ENCODE measurements at places on chromosomes 11 and 22.
A peak's percentile ranks its signal among the peaks of the same experiment; 100 is the strongest.

- no peak for DNase-seq
Measured at GRCh38 chr11:6670202-6670830, 12.8 kb downstream of the MRPL17 start.

- DNase-seq, result no peak
Measured at GRCh38 chr11:101442936-101443521, 140.8 kb downstream of the TRPC6 start.

DNA sequence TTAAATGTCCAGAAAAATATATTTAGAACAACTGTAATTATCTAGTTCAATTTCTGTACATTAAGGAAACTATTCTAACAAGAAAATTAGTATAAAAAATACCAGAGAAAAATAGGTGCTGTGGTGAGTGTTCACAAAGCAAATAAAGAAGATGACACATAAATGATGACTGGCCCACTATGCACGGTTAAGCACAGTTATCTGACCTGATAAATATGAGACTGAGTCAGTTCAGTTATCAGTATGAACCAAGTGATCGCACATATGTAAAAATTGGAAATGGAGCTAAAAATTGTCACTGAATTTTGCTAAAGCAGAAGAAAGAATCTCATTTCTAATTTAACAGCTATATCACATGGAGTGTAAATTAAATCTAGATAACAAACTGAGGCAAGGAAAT, 18.8 kb upstream of the MAML2 start:
- no peak for DNase-seq

- no peak for DNase-seq
Measured at GRCh38 chr11:67372321-67372992, 941 bp downstream of the CLCF1 start.

GRCh38 chr11:44313761-44314489, 4.0 kb upstream of the ALX4 start:
- no peak for DNase-seq

GRCh38 chr22:46448333-46448732, 89.1 kb downstream of the CELSR1 start:
- no peak for DNase-seq

DNA sequence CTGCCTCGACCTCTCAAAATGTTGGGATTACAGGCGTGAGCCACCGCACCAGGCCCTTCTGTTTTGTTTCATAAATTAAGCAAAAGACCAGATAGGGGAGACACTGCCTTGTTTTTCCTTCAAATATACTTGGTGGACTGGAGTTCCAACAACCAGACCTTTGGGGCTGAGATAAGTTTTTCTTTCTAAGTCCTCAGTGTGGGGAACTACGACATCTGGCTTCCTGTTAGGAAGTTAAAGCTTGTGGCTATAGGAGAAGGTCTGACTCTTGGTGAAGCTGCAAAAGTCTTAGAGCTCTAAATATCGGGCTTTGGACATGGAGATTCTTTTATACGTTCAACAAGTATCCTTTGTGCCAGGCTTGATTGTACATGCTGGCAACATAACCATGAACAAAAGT, 64.1 kb upstream of the EED start:
- no peak for DNase-seq

- DNase-seq, result no peak
Measured at GRCh38 chr11:3840870-3841425, at the start of gene RHOG. RHOG (minus strand) TSS chr11:3840959; CDS start chr11:3828138, 12,821 bp downstream.

DNA sequence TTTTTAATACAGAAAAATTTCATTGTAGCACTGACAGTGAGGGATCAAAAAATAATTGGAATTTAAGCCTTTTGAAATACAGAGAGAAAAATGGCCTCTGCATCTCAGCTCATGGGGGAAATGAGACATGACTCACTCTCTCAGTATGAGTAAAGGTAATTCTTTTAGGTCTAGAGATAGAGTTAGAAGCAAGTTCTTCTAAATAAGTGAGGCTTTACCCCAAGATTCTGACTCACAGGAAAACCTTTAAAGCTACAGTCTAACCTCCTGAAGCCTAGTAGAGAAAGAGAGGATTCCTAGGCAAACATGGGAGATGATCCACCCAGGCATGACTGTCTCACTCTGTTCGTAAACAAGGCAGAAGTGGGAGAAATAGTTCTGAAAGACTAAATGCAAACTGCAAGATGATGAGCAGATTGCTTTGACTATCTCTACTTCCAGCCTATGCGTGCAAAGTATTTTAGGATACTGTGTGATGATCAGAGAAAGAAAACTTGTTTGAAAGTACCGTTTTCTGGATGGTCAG, 1003.3 kb upstream of the CCDC90B start:
- no peak for DNase-seq

GRCh38 chr11:128215238-128215882, 372.0 kb downstream of the ETS1 start:
- DNase-seq, result no peak

GRCh38 chr11:83087035-83087434, 15.3 kb upstream of the RAB30 start:
- DNase-seq, result peak; percentile 60

DNA sequence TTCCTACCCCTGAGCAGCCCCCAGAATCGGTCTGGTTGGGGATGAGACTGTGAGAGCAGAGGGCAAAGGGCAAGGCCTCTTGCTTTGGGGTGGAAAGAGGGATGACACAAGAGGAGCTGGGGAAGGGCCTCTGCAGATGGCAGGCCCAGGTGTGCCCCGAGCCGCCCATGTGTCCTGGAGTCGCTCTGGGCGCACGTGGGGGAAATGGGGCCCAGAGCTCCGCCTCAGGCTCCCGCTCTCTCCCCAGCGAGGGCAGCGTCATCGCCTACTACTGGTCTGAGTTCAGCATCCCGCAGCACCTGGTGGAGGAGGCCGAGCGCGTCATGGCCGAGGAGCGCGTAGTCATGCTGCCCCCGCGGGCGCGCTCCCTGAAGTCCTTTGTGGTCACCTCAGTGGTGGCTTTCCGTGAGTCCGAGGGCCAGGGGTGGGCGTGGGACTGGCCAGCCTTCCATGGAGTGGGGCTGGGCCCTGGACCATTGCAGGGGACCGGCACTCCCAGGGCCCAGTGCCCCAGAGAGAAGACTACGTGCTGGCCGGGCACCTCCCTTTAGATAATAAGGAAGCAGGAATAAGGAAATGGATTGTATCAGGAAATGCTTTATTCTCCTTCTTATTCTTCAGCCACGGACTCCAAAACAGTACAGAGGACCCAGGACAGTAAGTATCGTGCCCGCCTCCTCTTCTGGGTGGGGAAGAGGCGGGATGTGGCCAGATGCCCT, 30.1 kb downstream of the ST14 start:
- DNase-seq, result no peak

DNA sequence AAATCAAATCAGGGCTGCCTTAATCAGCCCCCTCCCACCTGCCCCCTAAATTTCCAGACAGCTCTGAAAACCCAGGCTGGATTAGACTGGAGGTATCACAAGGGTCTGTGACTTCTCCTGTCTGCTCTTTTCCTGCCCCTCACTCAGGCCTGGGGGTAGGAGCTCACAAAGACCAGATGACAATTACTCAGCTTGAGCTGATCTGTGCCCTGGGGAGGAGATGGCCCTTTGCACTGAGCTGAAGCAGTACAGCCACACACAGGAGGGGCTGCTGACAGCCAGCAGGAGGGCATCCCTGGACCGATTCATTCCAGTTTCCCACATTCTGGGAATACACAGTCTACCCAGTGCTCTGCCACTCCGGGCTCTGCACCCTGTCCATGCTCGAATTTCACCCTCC, 4.2 kb downstream of the ABCC8 start:
- no peak for DNase-seq

DNA sequence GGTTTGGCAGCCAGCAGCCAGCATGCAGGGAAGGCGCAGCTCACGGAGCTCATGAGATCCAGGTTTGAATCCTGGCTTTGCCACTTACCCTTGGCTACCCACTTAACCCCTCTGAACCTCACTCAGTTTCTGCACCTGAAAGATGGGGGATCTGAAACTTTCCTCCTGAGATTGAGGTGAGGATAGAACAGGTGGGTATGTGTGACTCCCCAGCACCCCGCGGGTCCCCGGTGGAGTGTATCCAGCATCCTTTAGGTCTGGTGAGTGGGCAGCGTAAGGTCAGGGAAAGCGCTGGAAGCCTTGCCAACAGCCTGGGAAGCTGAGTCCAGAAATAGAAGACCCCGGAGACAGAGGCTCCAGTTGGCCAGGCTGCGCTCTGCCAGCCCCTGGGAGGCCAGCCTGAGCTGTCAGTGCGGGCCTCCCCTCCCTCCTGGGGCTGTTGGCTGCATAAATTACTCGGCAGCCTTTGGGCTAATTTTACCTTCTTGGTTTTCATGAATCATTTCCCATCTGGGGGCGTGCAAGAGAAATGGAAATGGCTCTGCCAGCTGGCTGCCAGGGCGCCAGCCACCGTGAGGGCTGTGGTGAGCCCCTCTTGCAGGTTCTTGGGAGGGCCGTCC, 17.6 kb downstream of the PRDM11 start:
- DNase-seq, result no peak

DNA sequence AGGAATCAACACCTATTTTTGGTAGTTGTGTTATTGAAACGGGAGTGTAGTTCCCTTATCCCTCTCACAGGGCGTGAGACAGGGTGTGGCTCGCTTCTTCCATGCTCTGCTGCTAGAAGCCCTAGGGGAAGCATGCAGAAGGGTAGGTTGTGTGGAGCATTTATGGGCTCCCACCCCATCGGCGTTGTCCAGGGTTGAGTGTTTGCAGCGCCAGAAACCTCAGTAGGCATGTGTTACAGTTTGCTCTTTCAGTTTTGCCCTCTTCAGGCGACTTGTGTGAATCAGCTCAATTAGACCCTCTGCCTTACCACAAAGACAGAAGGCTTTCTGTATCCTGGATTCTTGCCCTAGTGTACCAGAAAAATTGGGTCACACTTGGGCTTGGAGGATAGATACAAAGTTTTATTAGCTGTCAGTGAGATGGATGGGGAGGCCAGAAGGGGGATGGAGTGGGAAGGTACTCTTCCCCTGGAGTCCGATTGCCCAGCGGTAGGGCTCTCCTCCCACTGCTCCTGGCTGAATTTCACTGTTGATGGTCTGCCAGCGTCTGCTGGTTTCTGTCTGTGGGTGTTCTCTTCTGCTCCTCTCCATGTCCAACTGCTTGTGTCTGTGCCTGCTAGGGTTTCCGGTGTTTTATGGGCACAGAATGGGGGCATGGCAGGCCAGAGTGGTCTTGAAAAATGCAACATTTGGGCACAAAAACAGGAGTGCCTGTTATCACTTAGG, 358.3 kb upstream of the CTSC start:
- no peak for DNase-seq

DNA sequence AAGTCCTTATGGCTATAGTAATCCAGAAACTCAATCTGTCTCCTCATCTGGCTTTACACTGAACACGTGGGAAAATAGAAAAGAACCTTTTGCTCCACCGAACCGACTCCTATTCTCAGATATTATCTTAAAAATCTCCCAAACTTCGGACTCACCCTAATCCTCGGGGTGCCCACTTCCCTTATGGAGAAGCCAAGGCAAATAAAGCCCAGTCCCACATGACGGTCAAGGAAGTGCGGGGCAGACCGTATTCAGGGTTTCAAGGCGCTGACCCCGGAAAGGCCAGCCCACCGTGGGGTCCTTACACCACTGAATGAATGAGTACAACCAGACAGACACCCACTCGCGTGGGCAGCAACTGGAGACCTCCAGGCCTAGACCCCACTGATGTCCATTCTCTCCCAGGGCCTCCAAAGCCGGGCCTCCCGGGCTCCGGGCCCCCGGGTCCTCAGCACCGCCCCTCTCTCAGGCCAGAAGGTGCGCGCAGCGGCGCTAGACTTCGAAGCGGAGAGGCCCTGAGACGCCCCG, 489 bp downstream of the NUP98 start:
- no peak for DNase-seq

All from NCI-H2081 treated with DMSO at 0.1 percent for 48 hours (cell line).